ENCODE measurements at places on chromosomes 3 and 15.
A peak's percentile ranks its signal among the peaks of the same experiment; 100 is the strongest.

- DNase-seq, result no peak
Measured at GRCh38 chr15:68419301-68420175, 12.4 kb downstream of the ITGA11 start.

- no peak for DNase-seq
Measured at GRCh38 chr3:132342610-132343009, 25.4 kb downstream of the ACP3 start.

GRCh38 chr3:150110097-150110496, 139.4 kb upstream of the PFN2 start:
- no peak for DNase-seq

- DNase-seq, result no peak
Measured at GRCh38 chr15:63856711-63857460, 23.1 kb upstream of the HERC1 start.

DNA sequence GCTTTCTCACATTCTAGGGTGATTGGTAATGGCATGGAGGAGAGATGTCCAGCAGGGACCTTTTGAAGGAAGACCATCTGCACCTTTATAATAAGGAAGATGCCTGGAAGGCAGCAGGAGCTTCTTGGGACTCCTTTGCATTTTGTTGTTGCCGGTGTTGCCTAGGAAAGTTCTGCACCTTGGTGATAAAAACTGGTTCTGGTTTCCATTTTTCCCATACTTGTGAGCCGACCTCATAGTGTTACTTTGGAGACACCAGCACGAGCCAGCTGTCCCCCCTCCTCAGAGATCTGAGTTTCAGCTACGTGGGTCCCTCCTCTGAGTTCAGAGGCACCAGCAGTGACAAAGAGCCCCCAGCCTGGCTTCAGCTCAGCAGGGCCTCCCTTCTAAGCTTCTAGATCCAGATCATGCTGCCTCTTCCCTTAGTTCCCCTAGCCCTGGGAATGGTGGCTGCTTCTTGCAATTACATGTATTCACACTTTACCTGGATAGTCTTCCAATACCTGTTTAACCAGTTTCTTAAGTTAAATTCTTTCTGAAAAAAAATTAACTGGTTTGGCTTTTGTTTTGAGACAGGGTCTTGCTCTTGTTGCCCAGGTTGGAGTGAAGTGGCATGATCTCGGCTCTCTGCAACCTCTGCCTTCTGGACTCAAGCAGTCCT, 18.0 kb upstream of the FSTL1 start:
- no peak for DNase-seq

GRCh38 chr3:184361532-184361931, at the start of the genes CLCN2 and POLR2H:
CLCN2 (minus strand) TSS chr3:184361605; CDS start chr3:184361479, 126 bp downstream.
POLR2H (plus strand) TSS chr3:184361710; CDS start chr3:184363493, 1,783 bp downstream.
- peak; percentile 58 for DNase-seq

DNA sequence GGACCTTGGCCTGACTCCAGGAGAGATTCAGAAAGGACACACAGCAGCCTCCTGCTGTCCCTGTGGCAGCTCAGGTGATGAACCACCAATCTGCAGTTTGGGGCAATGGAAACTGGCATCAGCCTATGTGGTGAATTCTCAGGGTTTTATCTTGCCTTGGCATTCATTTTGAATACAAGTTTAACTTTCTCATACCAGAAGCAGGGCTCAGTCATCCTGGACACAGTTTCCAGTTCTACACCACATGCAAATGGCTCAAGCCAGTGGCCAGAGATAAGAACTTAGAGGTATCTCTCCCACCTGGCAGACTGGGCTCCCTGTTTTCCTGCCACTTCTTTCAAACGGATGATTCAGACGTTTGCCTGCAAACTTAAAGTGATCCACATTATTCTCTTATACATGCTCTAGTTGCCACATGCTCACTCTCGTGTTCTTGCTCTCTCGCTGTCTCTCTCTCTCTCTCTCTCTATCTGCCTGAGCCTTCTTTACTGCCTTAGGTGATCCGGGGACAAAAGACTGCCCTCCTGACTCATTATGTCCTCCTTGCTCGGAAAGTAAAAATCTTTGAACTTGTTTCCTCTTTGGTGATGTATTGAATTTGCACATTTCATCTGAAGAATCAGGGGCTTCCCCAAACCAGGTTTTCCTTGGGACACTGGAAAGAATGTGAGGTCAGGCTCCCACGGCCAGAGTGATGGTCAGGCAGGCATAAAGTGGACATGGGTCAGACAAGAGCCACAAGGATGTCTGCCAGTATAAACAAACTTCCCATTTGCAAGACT, 99.6 kb upstream of the STT3B start:
- no peak for DNase-seq

- no peak for DNase-seq
Measured at GRCh38 chr3:134952371-134952770, 157.3 kb downstream of the EPHB1 start.

GRCh38 chr3:138137861-138138260, 5.7 kb upstream of the A4GNT start:
- DNase-seq, result no peak

DNA sequence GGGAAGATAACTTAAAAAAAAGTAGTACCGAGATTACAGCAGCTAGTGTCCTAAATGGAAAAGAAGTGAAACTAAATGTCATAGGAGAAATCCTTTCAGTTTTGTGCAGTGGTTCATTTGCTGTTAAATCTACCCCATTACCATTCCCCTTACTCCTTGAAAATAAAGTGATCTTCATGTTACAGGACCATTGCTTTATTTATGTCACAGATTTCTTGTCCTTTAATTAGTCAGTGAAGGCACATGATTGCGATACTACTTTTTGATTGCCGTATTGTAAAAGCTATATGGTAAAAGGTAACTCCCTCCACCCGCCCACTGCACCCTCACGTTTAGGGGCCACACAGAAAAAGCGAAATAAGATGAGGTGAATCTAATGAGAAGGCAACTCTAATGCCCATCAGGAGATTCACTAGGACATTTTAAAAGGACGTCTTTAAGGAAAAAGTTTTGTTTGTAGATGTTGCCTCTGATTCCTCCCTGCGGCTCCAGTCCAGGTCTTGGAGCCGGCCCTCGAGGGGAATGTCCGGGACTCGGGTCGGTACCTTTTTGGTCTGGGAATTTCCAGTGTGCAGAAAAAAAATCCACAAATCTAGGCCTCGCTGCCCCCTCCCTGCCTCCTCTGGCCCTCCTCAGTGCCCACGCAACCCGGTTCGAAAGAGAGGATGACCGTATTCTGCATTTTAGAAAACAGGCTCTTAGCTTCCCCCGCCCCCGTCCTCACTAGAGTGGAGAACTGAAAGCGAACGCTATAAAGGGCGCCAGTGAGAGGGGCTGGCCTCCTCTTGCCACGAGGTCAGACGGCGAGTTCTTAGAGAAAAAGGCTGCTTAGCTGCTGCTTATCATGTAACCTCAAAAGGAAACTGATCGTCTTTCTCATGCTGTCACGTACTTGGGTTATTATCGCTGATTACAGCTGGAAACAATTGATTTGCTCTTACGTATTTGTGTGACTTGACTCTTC, 21.8 kb upstream of the NFKBIZ start:
- peak; percentile 74 for DNase-seq

GRCh38 chr3:27559835-27560234, 75.7 kb upstream of the SLC4A7 start:
- no peak for DNase-seq

DNA sequence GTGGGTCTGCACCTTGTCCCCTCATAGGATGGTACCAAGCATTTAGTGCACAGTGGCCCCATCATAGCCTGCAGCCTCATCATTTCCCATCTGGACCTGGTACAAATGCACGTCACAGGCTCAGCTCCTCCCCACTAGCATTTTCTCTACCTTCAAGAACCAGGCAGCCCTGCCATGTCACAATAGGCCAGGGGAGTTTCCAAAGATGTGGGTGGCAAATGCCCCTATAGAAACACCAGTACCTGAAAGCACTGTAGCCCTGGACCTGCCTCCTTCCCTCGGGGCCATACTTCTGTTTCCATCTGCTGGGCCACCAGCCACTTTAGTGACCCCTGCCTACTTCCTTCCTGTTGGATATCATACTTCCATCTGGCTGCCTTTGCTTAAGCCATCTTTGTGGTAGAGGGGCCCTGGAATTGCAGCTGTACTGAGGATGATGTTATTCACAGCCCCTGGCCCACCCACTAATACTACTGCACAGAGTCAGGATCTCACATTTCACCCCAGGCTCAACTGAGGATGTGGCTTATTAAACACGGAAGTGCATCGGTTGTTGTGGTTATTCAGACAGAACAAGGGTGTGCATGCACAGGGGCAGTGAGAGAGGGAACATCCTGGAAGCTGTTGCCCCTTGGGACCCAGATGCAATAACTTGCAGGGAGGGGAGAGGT, 3.8 kb downstream of the TCTA start:
- no peak for DNase-seq

DNA sequence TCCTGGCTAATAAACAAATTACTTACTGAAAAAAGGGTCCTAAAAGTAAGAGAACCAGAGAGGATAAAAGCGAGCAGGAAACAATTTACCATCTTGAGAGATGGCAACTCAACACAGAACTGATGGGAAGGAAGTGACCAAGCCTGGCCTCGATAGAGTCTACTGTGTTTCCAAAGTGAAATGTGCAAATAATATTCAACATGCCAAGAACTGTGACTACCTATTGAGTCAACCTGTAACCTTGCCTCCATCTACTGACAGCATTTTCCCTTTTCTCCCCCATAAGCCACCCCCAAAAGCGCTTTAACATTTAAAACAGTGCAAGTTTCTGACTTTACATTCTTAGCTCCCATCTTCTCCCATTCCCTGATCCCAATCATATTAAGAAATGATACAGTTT, 75.4 kb upstream of the PSMD6 start:
- no peak for DNase-seq

- no peak for DNase-seq
Measured at GRCh38 chr3:6262010-6262409, 598.9 kb upstream of the GRM7 start.

- DNase-seq, result no peak
Measured at GRCh38 chr3:157785102-157785826, 282.0 kb upstream of the VEPH1 start.

DNA sequence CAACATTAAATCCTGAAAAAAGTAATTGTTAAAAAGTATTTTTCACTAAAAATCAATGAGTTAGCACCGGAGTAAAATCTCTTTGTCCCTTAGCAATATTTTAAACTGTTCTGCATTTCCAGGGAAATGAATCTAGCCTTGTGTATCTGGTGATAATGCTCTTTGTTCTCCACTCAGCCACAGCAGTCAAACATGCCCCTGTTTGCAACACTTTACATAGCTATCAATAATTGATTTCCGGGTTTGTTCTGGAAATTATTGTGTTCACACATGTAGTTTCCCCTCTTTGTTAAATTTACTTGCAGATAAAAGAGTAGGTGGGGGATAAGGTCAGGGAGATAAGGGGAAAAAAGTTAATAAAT, 3.6 kb upstream of the A4GNT start:
- no peak for DNase-seq

- DNase-seq, result peak; percentile 40
Measured at GRCh38 chr3:107543666-107544065, 20.9 kb downstream of the BBX start.

- peak; percentile 41 for DNase-seq
Measured at GRCh38 chr3:37546876-37547275, 314.8 kb upstream of the CTDSPL start.

DNA sequence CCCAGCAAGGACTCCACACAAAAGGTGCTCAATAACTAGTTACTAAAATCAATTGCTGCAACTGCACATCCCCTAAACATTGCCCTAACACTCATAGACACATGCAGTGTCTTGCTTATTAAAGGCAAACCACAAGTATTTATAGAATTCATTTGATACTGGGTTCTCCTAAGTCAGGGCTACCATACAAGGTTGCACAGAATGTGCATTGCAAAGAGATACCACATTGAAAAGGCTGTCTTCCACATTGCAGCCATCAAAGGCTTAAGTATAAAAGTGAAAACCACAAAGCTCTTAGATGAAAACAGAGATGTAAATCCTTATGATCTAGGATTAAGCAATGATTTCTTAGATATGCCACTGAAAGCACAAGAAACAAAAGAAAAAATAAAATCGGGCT, 33.6 kb upstream of the TOPAZ1 start:
- DNase-seq, result no peak

- no peak for DNase-seq
Measured at GRCh38 chr3:193140381-193140780, 100.6 kb upstream of the PLAAT1 start.

GRCh38 chr3:172869784-172870518, 119.4 kb downstream of the ECT2 start:
- DNase-seq, result no peak

DNA sequence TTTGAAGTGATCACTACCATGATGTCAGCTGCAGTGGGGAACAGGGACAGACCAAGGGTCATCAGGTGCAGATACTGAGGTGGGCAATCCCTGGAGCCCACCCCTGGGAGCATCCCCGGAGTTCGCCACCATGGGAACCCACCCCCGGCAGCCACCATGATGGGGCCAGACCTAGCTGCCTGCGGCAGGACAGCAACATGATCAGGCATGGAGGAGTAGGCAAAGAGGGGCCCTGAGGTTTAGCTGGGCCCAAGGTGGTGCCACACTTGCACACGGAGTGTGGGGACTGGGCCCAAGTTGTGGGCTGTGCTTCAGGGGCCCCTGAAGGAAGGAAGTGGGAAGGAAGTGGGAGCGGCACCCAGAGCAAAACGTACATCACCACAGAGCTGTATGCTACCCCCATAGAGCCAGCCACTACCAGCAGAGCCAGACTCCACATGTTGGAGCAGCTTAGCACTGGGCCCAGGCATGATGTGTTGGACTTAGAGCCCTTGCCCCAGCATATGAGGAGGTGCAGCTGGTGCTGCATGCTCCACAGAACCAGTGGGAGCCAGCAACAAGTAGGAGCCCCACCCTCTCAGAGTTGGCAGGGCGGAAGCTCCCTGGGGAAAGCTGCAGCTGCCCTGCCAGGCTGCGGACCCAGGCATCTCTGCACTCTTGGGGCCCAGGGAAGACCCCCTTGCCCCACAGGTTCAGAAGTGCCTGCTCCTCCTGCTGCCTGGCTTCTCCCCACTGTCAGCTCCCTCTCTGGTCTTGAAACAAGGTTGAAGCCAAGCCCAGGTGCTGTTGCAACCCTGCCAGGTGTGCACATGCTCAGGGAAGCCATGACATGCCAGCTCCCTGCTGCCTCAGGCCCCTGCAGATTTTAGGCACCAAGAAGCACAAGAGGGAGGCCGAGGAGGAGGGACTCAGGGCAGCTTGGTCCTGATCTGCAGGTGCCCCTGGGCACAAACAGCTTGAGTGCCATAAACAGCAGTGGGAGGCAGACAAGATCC, 515.3 kb downstream of the ZBBX start:
- DNase-seq, result no peak

GRCh38 chr15:80931191-80931590, 58.4 kb downstream of the MESD start:
- no peak for DNase-seq

GRCh38 chr3:69181592-69182211, 59.3 kb upstream of the LMOD3 start:
- DNase-seq, result no peak

GRCh38 chr15:100665570-100665969, 63.2 kb downstream of the ASB7 start:
- no peak for DNase-seq

- DNase-seq, result no peak
Measured at GRCh38 chr3:171061749-171062148, 35.2 kb upstream of the SLC2A2 start.

GRCh38 chr15:70308011-70308734, 210.5 kb upstream of the TLE3 start:
- DNase-seq, result no peak

GRCh38 chr15:48914717-48915116, 36.8 kb downstream of the EID1 start:
- DNase-seq, result no peak

Data from erythroblast (primary cell).